ENCODE measurements at places on chromosomes 7 and 10.

- DNase-seq = no peak
These were observed 7.1 kb downstream of the R3HCC1L start for GRCh38 chr10:98141484-98142073.

DNA sequence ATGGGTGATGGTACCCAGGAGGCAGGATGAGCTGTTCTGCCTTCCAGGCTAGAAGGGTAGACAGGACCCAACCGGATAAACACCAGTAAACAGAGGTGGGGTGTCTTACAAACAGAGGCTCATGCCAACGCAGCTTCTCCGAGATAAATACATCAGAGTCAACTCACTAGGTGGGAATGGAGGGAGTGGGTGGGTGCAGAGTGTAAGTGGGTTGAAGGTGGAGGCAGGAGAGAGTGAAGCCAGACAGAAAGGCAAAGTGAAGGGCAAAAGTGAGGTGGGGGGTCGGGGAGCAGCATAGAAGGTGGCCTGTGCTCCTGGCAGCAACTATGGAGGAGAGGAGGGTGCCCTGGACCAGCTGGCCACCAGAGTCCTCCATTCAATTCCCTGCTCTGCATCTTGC is 40.4 kb upstream of the COL13A1 start:
- DNase-seq = no peak

GRCh38 chr7:107580716-107581383 is 804 bp downstream of the BCAP29 start:
- no peak for DNase-seq

DNA sequence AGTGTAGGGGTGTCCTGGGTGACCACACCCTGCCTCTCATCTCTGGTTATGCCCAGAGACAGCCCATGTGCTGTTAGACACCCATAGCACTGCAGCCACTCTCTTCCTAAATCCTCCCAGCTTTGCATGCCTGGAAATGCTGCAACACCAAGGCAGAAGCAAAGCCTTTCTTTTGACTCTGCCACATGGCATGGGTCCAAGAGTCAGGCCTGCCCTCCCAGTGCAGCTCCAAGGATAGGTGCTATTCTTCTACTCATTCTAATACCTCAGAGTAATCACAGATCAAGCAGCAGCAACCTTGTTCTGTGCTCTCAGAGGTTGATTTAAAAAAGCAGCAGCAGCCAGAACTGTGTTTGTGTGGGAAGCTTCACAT is 23.4 kb downstream of the FRMPD2 start:
- no peak for DNase-seq

GRCh38 chr7:157514306-157514705 is 177.5 kb downstream of the DNAJB6 start:
- DNase-seq = no peak

DNA sequence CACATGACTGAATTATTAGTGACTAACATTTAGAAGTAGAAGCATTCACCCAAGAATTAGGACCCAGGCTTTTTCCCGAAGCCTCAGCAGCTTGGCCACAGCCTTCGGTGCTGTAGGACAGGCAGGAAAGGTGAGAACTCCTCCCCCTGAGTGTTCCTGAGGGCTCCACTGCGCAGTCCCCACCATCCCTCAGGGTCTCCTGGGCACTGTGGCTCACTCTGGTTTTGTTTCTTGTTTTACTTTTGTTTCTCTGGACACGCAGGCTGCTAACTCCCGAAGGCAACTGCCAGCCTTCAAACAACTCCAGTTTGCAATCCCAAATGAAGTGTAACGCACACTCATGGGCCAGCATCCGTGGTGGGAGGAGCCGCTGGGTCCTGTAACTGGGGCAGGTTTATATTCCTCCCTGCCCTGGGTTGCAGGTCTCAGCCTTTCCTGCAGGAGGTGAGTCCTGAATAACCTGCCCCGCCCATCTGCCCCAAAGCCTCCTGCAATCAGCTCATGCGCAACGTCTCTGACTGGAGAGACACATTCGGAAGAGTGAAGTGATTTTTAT is 492.9 kb downstream of the PTPRN2 start:
- DNase-seq = no peak

DNA sequence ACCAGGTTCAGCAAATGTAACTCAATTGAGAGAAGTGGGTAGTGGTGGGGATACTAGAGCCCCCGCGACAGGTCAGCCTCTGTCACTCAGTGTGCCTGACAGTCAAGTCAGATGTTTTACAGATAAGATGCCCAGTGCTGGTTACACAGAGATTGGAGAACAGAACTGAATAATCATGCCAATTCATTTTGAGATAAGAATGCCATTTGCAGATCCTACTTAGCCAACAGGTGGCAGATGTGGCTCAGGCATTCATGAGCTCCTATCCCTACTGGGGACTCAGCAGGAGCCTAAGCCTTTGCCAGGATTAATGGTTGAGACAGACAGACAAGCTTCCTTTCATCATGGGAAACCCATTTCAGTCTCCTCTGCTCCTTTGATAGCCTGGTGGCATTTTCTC is 137.8 kb downstream of the MAPK8 start:
- DNase-seq = peak; percentile 77

- DNase-seq = no peak
These were observed 96.8 kb downstream of the ACTR3B start for GRCh38 chr7:152856351-152856750.

DNA sequence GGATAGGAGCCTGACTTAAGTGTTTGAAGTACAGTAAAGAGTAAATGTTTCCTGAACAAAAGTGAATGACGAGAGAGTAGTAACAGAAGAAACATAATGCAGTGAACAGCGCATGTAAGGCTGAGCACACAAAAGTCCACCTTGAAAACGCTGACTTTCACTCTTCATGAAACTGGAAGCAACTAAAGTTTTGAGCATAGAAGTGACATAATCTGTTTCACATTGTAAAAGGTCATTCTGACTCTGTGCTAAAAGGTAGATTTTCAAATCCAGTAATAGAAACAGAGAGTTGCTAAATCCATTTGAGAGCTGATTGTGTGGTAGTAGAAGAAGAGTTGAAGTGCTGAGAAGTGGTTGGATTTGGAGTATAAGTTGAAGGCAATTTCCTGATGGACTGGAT is 1037.0 kb downstream of the CNTNAP2 start:
- DNase-seq = no peak

DNA sequence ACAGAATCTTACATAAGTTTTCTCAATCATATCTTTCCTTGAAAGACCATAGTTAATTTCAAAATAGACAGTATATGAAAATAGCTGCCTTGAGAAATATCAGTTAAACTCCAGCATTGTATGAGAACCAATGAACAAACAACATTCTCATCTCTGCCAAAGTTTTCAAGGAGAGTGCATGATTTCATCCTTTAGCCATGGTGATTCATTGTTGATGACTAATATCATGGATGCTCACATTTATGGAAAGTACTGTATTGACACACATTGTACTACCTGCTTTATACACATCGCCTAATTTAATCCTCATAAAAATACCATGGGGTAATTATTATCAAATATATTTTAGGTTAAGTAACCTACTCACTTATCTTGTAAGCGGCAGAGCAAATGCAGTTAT is 250.3 kb downstream of the CNTNAP2 start:
- peak; percentile 84 for DNase-seq

GRCh38 chr7:142811154-142811737 is 40.5 kb downstream of the PRSS2 start:
- DNase-seq = peak; percentile 86

GRCh38 chr7:13849163-13849892 is 140.1 kb downstream of the ETV1 start:
- no peak for DNase-seq

GRCh38 chr7:81604808-81605174 is 165.1 kb downstream of the HGF start:
- DNase-seq = peak; percentile 82

GRCh38 chr7:114293289-114294012 is 121.2 kb upstream of the FOXP2 start:
- no peak for DNase-seq

DNA sequence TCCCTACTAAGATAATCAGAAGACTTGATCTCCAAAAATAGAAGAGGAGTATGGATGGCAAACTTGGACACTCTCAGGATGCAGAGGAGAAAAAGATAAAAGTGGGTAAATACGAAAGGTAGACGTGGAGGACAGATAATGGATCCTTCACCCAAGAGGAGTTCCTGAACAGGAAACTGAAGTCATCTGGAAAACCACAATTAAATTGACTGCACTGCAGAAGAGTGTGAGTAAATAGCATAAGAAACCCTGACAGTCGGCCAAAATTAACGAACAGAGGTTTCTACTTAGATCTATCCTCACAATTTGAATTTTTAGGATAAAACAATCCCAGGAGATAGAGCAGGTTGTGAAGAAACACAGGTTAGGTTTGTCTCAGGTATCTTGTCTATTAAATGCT is 70.5 kb downstream of the SDK1 start:
- DNase-seq = no peak

DNA sequence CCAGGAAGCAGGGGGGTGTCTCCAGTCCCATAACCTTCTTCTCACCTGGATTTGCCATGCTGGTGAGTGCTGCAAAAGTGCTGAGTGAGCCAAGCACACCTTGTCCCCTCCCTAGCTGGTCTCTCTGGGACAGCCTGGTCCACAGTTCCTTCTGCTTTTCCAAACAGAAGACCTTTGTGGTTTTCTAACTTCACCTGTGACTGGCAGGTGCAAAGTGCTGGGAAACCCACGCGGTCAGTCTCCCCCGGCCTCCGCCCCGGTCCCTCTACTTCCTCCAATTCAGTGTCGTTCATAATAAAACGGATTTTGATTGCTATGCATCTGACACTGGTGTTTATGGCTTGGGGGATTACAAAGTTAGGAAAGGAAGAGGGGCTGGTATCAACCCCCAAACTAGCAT is 37.1 kb downstream of the RBAK start:
- no peak for DNase-seq

- DNase-seq = no peak
These were observed 42.7 kb upstream of the LAMB1 start for GRCh38 chr7:108045669-108046068.

DNA sequence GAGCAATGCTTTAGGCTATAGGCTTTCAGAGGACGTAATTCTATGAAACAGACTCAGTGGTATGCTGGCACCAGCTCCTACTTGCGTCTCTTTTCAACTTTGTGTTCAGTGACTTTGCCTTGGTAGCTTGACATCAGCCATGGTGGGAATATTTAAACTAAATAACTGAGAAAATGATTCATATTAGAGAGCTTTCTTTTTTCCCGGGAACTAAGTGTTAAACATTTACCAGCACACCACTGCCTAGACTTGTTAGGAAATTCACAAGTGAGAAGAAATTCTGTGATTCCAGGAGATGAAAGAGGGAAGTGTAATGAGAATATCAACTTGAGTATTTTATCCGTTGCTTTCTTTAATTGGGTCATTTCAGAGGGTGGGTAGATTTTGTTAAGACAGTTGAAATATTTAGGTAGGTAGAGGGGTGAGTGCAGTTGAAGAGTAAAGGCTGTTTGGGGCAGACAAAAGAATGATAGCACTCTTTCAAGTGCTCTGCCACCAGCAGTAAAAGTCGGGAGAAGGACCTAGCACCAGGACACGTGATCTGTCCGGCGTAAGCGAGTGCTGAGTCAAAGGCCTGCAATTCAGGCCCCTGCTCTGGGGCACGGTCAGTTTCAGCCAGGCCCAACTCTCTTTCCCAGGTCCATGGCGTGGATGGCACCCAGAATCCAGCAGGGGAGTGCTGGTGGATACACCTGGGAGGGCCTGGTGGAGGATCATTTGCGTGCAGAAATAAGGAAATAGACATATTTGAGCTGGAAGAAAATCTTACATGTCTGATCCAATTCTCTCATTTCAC is 206.3 kb downstream of the SNX10 start:
- no peak for DNase-seq

DNA sequence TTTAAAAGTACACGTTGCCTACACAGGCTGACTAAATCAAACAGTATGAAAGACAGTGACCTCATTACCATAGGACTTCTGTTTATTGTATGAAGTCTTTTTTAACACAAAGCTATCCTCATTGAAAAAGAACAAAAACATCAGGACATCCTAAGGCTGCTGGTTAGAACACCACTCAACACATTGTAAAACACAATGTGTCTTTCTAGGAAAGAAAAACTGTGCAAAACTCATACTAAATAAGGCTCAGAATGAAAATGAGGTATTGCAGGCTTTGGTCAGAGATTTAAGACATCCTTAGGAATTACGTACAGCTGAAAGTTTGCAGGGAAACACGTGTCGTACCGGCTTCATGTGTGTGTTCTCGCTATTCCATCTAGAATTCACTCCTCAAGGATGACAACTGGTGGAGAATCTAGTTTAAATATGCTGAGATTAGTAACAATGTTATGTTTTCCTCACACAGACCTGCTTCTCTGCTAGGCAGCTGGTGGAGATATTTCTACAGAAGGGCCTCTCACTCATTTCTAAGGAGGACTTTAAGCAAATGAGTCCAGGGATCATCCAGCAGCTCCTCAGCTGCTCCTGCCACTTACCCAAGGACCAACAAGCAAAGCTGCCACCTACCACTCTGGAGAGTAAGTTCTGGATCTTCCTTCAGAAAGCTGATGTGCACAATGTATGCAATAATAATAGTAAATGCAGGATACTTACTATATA is 29.3 kb downstream of the SLC39A12 start:
- no peak for DNase-seq

- DNase-seq = no peak
These were observed 8.8 kb downstream of the CDK6 start for GRCh38 chr7:92827464-92828120.

GRCh38 chr10:79938728-79939406 is 10.0 kb downstream of the SFTPD start:
- DNase-seq = no peak

DNA sequence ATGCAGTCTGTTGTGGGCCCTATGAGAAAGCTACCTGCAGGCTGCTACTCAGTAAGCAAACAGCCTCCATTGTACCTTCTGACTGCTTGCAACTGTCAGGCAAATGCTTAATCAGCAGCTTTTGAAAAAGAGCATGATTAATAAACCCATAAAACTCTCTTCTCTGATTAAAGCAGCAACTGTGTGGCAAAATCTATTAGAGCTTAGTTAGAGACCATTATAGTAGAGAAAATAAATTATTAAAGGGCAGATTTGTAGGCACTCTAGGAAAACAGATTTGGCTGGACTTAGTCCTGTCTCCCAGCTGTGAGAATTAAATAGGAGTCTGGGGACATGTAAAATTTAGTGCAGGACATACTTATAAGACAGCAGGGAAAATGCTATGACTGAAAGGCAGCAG is 132.5 kb upstream of the WNT16 start:
- DNase-seq = no peak

DNA sequence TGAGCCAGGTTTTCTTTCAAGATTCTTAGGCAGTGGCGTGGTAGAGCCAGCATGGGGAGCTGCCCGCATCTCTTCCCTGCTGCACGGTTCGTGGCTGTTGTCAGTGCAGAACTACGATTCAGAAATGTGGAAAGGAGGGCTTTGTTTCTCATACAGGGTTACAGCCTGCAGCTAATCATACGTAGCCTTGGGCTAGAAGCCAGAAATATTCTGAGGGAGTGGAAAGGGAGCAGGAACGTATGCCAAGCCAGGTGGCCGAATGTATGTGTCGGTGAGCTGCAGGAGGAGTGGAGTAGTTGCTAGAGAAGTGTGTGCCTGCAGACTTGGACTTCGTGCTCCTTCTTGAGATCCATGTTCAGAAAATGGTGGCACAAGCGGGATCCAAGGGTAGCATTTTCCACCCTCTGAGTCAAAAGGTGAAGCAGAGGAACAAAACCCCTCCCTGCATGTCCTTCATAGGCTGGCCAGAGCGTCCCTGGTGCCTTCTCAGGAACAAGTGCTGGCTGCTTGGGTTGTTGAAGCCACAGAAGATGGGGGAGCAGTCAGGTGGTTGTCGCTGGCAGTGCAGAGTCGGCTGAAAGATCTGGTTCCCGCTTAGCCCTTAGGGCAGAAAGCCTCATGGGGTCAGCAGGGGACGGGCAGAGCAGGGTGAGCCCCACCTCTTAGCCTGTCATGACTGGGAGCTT is 40.9 kb downstream of the LANCL2 start:
- DNase-seq = no peak
